ENCODE measurements at places on chromosomes 1 and 21.

- peak; percentile 88 for DNase-seq
Observed at GRCh38 chr1:24502065-24502708, 449 bp upstream of the RCAN3 start.

DNA sequence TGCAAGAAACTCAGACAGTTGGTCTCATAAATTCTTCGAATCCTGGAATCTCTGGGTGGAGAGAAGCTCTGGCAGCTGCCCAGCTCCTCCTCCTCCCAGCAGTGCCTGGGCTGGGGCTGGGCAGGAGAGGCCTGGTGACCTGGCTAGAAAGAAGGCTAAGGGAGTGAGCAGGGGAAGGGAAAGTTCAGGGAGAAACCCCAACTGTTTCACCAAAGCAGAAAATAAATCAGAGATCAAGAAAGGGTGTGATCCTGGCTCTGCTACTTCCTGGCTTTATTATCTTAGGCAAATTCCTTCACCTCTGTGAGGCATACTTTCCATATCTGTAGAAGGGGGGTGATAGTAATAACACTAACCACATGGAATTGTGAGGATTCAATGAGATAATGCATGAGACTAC lies 8.8 kb upstream of the COL16A1 start:
- no peak for DNase-seq

GRCh38 chr1:167110586-167110985 lies 16.7 kb downstream of the STYXL2 start:
- peak; percentile 43 for DNase-seq

DNA sequence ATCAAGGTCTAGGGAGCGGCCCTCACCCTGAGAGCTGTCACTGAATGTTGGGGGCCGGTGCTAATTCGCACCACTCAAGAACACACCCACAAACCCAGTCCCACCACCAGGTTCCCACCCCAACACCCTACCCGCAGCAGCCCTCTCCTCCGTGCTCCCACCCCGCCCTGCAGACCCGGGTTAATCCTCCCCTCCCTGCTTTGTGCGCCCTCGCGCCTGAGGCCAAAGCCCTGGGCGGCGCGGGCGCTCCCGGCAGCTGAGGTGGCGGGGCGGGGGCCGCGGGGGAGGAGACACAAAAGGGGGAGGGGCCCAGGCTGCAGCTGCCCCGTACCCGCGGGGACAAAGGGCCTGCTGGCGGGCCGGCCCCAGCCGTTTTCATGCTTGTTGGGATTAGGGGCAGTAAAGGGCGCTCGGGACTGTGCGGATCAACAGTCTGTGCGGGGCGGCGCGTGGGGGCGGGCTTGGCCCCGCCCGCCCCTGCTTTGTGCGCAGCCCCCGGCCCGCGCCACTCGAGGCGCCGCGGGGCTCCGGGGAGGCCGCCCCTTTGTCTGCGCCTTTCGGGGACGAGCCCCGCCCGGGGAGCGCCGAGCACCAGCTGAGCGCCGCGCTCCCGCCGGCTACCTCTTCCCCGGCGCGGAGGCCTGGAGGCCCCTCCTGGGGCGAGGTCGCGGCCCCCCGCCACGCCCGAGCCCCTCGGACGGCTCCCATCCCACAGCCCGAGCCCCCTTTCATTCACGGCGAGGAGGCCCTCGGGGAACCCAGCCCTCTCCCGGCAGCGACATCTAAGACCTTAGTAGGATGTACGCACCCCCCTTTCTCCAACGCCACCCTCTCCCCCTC lies 10.9 kb downstream of the C1orf216 start:
- DNase-seq = peak; percentile 41

DNA sequence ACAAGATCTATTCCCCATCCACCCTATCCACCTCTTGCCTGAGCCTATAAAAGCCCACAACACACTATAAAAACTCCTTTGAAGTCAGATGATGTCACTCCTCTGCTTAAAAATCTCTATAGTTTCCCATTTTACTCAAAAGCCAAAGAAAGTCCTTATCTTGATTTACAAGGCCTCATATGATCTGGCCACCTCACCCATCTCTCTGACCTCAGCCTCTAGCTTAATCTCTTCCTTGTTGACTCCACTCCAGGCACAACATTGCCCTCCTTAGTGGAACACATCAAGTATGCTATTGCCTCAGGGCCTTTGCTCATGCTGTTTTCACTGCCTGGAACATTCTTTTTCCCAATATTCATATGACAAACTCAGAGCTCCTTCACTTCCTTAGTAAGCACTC lies 33.3 kb downstream of the ZNF281 start:
- DNase-seq = no peak

DNA sequence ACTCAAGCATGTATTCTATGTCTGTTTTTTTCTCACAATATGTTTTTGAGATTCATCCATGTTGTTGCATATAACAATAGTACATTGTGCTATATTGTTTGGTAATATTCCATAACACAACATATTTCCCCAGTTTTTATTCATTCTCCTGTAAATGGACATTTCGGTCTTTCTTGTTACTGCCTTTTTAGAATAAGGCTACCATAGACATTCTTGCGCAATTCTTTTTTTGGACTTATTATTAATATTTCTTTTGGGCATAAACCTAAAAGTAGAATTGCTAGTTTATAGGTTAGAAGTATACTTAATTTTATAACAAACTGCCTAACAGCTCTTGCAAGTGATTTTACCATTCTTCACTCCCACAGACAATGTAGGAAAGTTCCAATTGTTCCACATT lies 573.0 kb downstream of the ADGRL2 start:
- no peak for DNase-seq

DNA sequence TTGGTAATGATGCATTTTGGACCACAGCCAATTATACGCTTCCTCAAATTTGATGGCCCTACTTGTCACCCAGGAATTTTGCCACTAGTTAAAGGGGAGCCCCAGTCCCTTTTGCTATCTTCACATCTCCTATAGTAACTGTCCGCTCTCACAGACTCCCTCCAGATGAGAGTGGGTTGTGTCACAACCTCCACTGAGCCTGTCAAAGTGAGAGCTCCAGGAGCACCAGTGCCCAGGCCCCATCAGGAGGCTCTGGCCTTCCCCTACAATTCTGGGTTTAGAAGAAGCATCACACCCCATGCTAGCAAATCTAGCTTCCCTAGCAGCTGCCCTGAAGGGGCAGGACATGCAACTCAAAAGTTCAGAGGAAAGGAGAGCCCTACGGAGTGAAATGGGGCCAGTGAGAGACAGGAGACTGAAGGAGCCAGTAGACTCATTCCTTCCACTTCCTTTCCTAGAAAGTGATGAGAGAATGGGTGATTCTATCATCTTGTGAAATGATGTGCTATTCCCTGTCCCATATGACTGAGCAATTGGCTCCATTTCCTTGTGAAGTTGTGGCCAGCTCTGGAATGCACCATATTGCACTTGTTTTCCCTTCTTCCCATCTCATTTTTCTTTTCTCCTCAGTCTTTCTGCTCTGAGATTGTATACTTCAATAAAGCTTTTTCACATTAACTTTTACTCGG lies 541.3 kb downstream of the DPYD start:
- no peak for DNase-seq

- no peak for DNase-seq
Observed at GRCh38 chr1:196449460-196449859, 158.8 kb downstream of the KCNT2 start.

DNA sequence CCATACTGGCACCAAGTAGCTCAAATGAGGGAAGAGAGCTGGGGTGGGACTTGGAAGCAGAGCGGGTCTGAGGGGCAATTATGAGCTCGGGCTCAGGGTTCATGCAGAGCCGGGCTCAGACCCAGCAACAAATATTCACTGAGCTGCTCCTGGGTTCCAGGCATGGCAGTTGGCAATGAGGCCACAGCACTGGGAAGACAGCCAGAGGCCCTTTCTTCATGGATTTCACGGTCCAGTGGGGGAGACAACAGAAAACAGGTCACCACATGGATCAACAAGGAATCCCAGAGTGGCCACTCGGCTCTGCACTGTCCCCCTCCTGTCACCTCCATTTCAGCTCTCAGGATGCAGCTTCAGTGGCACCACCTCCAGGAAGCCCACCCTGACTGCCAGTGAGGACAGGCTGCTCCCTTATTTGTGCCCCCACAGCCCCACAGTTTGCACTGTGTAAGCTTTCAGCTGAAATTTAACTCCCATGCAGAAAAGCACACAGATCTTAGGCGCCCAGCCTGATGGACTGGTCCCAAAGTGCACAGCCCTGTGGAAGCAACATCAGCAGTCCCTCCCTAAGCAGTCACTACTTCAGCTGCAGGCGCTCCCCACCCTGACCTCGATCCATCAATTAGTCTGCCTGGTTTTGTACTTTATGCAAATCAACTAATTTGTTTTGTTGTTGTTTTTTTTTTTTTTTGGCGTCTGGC lies 22.4 kb downstream of the ARHGEF19 start:
- no peak for DNase-seq

DNA sequence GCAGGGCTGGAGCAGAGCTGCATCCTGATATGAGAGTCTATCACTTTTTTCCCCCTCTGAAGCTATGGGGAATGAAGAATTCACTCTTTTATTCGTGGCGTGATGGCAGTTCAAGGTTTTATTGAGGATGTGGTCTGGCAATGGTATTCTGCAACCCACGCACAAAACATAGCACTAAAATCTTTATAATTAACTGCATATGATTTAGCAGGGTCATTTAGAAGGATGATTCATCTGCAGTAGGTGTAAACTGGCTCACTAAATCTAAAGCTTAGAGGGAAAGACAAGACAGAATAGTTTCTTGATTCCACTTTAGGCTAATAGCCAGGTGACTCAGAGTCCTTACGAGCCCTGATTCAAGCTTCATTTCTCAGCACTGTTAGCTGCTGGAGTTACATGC lies 25.0 kb upstream of the CHRM3 start:
- no peak for DNase-seq

DNA sequence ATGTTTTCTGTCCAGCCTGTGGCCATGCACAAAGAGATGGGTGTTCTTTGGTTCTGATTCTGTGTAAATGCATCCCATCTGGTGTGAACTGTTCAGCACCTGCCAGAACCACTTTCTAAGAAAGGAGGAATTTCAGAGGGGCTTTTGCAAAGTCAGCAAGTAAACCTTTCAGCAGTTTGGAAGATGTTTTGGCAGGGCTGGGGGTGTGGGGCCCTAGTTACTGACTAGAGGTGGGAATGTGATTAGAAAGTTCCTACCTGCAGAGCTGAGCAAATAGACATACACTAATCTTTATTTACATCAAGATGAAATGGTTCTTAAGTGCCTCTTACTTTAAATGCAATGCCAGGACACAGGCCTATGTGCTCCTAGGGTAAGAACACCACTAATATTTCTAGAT lies 378.1 kb upstream of the USP24 start:
- no peak for DNase-seq

DNA sequence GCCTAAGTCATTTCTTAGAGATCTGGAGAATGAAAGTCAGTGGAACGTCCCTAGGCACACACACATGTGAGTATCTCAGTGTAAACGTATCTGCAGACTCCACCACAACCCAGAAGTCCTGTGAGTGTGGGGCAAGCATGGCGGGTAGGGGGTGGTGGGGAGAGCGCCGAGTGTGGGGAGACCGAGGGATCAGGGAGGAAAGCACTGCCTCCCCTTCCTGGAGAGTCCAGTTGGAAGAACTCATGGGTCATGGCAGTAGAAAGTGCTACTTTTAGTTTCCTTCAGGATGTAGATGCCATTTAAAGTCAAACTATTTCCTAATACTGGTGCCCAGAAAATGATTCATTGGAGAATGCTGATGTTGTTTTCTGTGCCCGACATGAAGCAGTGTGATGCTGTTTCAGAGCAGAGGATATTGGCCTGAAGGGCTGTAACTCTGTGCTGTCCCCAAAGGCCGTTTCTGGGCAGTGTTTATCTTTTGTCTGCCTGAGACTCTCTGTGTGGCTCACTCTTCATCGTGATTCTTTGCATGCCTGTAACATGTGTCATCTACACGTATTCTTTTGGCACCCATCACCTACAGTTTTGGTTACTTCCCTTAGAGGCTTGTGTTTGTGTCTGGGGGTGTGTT lies 45.7 kb upstream of the TSPAN2 start:
- no peak for DNase-seq

- no peak for DNase-seq
Observed at GRCh38 chr1:175842550-175842949, 99.2 kb upstream of the TNR start.

DNA sequence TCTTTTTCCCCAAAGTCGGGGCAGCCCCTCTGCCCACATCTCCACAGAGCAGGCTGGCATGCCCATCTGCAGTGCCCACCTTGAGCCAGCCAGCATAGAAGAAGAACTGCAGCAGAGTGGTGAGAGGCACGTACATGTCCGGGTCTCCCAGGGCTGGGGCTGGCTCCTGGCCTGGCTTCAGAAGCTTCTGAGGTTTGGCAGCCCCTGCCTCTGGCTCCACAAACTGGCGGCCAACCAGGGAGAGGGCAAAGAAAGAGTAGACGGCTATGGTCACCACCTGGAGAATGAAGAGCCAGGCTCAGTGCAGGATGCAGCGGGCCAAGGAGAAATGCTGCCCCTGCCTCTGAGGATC lies 3.0 kb downstream of the BEST4 start:
- DNase-seq = no peak

DNA sequence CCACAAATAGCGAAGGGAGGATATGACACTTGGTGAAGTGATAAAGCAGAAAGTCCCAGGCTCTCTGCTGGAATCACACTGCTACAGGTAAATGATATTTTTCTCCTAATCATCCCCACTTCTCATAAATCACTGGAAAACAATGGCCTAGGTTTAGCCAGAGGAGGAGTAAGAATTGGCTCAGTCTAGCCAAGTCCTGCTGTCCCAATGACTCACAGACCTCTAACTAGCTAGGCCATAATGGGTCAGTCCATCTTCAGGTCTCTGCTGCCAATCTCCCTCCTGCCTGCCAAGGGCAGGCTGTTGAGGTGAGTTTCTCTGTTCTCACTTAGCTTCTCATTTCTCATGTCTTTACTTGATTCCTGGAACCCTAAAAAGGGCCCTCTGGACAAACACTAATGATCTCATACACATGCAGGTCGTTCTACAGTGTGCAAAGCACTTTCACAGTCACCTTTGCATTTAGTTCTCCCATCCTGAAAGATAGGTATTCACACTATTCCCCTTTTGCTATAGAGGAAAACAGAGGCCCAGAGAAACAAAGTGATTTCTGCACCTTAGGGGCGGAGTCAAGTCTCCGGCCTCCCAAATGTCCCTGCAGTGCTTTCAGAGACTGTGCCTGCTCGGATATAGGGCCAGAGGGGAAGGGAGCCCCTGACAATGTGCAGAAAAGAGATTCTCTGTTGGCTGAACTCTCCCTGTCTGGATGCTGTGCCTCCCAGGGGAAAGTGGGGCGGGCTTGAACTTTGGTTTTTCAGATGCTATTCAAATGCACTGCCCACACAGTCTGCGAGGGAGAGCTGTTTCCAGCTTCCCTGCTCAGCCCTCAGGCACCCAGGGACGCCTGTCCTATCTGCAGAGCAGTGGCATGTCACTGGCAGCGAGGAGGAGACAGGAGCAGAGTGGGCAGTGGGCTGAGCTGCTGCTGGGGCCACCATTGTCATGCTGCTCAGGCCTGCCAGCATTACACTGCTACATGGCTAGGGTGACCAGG lies 3.9 kb upstream of the CDK18 start:
- no peak for DNase-seq

Measured in activated CD4-positive, alpha-beta memory T cell treated with anti-CD3 and anti-CD28 coated beads for 36 hours (primary cell).